ENCODE measurements at places on chromosomes 4 and X.

GRCh38 chrX:149858592-149858991 is 22.4 kb upstream of the MAGEA8 start:
- no peak for DNase-seq

DNA sequence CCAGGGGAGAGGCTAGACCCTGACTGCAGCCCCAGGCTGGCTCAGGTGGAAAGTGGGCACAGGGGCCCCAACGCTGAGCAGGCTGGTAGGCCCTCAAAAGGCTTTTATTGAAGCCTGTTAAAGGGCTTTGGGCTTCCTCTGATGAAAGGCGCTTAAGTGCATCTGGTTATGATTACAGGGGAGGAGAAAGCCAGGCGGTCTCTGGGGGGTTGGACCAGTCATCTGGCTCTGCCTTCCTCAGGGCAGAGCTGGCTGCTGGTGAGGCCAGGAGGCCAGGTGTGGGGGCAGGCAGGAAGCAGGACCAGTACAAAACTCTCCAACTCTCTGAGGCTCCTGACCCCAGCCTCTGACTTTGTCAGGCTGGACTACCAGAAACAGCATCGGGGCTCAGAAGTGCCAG is 68.8 kb upstream of the BCOR start:
- no peak for DNase-seq

DNA sequence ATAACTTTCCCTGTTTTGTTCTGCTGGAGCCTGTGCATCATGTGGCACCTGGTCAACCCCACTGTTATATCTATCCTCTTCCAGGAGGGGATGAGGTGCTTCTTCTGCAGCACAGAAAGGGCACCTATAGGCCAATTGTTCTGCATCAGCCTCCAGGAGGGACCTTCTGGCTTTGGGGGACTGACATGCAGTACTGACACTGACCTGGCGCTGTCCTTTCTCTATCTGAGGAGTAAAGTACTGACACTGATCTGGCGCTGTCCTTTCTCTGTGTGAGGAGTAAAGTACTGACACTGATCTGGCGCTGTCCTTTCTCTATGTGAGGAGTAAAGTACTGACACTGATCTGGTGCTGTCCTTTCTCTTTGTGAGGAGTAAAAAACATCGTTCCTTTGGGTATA is 498.4 kb downstream of the PACRGL start:
- no peak for DNase-seq

DNA sequence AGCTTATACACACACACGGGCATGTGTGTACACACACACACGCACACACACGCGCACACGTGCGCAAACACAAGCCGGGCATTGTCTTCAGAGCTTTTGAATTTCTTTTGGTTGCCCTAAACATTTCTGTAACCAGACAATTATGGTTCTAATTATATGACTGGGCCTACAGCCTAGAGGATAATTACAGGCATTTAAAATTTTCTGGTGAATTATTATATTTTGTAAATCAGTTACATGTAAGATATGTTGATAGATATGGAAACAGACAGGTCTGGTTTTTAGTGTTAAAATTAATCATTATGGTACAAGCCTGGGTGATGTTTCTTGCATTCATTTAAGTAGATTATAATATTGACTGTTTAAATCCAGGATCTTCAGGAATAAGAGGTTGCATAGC is 1120.5 kb downstream of the ADGRL3 start:
- no peak for DNase-seq

DNA sequence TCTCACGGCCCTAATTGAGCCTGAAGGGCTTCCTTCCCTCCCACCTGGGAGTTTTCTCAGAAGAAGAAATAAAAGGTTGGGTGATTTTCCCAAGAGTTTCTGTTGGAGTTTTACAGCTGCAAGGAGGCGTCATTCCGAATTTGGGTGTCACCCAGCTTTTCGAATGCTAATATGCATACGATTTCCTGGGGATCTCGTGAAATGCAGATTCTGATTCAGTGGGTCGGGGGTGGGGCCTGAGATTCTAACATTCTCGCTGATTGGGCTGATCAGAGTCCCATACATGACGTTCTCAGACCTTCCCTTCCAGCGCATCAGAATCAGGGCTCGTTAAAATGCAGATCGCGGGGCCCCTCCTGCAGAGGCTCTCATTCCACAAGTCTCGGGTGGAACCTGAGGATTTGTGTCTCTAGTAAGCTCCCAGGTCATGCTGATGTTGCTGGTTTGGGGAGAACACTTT is 125.8 kb upstream of the STX18 start:
- DNase-seq: no peak

GRCh38 chrX:12701628-12702027 is 89.6 kb upstream of the PRPS2 start:
- DNase-seq: peak; percentile 48

DNA sequence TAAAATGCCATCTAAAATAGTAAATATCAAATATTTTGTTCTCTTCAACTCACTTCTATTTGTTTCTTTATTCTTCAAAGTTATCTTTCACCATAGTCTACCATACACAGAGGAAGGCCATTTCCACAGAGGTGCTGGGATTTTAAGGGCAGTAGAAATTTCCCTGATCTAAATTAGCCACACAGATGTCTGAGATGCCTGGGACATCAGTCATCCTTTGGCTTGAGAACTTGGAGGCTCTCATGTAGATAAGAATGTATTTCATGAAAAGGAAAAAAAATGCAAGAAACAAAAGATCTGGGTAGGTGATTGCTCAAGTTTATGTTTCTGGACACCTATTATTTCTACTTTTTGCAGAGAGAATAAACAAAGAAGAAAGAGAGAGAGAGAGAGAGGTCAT is 1008.2 kb downstream of the NLGN4X start:
- DNase-seq: no peak

DNA sequence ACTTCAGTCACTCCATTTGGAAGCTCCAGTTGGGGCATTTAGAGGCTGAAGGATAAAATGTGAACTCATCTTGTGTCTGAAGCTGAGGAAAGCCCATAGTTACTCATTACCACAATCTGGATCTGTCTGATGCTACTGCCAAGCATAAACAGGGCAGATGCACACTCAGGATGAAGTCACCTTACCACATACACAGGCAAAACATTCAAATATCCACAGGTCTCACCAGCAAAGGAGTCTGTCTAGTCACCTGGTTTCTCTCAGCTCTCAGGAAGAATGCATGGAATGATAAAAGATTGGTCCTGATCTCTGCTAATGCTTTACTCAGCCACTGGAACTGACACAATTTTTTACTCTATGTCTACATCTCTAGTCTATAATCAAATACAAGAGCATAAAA is 13.0 kb upstream of the ODAPH start:
- DNase-seq: no peak

GRCh38 chrX:34503119-34503518 is 154.0 kb downstream of the TMEM47 start:
- no peak for DNase-seq

DNA sequence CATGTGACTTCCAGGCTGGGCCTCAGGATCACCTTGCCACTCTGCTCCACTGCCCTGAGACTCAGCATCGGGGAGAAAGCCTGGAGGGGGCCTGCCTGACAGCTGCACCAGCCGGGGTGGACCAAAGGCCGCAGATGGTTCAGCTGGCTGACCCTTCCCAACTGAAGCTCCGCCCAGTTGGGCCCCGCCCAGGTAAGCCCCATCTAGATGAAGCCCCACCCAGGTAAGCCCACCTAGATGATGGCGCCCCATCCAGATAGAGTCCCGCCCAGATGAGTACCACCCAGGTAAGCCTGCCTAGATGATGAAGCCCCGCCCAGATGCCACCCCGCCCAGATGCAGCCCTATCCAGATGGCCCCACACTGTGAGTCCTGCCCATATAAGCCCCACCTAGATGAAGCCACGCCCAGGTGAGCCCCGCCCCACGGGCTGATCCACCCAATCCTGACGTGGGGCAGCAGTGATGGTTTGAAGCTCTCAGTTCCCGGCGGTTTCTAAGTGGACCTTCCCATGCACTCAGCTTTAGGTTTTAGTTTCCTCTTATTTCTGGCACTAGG is 10.0 kb downstream of the ZFYVE28 start:
- no peak for DNase-seq

DNA sequence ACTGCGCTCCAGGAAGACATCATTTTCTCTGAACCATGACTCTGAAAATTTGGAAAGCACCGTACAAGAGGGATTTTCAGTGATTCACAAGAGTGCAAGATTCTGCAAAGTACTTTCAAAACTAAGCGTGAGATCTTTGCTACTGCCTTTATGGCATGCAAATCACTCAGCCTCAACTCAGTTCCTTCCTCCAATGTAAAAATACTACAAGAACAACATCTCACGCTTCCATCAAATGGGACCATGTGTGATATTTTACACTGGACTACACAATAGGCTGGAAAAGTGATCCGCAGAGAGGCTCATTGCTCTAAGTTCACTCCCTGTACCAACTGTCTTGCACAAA is 674 bp upstream of the IL15 start:
- DNase-seq: no peak

DNA sequence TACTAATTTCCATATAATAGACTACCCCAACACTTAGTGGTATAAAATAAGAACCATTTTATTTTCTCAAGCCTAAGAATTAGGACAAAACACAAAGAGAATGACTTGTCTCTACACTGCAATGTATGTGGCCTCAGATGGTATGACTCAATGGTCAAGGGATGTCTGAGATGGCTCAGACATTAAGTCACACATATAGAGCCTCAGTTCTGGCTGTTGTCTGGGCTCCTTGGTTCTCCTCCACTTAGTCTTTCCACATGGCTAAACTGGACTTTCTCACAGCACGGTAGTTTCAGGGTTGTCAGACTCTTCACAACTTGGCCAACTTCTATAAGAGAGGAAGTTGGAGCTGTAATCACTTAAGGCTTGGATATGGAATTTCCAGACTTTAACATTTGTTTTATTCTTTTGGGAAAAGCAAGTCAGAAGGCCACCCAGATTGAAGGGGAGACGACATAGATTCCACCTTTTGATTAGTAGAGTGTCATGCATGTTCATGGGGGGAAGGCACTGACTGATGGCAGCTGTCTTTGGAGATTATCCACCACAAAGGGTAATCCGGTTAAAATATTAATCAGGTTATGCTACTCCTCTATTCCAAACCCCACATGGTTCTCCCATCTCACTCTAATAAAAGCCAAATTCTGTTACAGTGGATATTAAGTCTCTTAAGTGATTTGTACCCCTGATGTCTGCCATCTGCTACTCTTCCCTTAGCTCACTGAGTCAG is 9.4 kb downstream of the IL15 start:
- no peak for DNase-seq

- no peak for DNase-seq
These were observed 127.4 kb upstream of the TRIM2 start for GRCh38 chr4:153076861-153077260.

GRCh38 chr4:73707918-73708577 is 32.3 kb upstream of the CXCL8 start:
- DNase-seq: no peak

GRCh38 chr4:2574009-2574408 is 37.6 kb downstream of the FAM193A start:
- no peak for DNase-seq

- no peak for DNase-seq
These were observed at the start of gene DUSP21 for GRCh38 chrX:44843753-44844152. Gene DUSP21, plus strand, starts transcription at chrX:44844021. Its CDS starts 112 bp downstream, at chrX:44844133.

- no peak for DNase-seq
These were observed 15.9 kb downstream of the HMGB2 start for GRCh38 chr4:173318240-173318639.

- no peak for DNase-seq
These were observed 53.7 kb downstream of the ATP10D start for GRCh38 chr4:47538825-47539154.

DNA sequence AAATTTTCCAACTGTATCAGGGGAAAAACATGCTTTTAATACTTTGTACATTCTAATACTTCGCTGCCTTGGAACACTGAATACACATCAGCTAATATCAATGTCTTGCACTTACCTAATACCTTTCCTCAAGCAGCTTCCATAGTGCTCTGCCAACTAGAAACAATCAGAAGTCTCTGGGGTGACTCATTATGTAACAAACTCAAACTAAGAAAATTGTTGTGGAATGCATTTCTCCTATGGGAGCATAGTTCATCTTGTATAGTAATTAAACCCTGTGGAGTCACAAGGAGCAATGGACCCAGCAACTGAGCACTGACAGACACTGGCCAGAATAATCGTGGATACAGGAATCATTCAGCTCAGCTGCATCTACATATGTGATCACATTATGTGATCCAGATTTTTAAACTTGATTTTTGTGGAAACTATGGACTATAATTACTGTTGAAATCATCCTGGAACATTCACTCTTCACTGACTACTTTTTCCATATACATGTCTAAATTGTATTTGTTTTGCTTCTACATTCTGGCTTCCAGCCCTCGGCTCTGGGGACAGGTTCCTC is 496.9 kb downstream of the TMA16 start:
- no peak for DNase-seq

DNA sequence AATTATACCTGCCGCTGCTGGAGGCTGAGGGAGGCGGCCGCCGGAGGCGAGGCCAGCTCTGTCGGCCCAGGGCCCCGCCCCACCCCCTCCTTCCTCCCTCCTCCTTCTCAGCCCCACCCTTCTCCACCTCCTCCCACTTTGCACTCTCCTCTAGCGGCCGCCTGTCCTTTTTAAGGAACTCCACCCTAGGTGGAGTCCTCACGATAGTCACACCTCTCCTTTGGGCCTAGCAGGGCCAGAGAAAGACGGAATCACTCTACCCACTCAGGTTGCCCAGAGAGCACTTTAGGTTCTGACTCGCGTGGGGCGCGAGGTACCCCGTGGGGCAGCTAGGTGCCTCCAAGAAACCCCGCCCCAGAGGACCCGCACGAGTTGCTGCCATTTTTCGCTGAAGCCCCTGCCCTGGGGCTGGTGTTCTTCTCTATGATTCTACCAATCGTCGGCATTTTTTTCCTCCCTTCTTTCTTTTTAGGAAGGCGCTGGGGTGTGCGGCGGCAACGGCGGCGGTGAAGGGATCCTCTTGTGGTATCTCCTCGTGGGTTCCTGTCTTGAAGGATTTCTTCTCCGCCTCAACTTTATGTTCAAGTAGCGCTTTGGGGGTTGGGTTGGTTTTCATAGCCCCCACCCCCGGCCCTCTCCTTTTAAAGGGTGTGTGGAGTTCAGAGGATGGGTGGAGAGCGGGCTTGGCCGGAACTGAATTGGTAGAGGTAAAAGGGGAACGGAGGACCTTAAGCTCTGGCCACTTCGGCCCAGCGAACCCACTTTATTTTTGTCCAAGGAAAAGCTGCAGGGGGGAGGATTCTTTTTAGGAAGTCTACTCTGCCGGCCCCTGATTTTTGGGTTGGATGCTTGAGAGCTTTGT is at the start of gene KLF8:
TSS of gene KLF8 (plus strand) at position 136 of the 862 bp plus-strand sequence. CDS start 979 bp downstream, outside the sequence.
- peak; percentile 54 for DNase-seq

- no peak for DNase-seq
These were observed 90.5 kb upstream of the ZNF827 start for GRCh38 chr4:146029147-146029546.

DNA sequence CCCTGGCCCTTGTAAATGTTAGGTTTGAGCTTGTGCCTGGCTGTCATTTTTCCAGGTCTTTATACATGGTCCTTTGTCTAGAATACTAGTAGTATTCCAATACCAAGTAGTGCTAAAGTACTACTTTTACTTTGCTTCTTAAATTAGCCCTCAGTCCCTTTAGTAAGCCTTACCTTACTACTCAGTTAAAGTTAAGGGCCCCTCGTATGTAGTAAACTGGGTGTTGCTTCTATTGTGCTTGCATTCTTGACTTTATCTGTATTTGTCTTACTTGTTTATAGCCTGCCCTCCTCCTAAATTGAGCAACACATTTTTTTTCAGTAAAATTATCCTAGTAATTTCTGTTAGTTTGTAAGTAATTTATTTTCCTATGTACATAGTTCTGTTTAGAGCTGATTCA is 25.2 kb downstream of the CLCN3 start:
- no peak for DNase-seq

GRCh38 chrX:50996930-50997329 is 86.4 kb downstream of the BMP15 start:
- DNase-seq: no peak

All from activated CD4-positive, alpha-beta T cell treated with anti-CD3 and anti-CD28 coated beads, Interleukin-2, amount 10 ng/mL, durations not matched to agents 7 days and 5 days (primary cell).